NCI-H524 treated with DMSO at 0.1 percent for 48 hours (cell line): ENCODE measurements at places on chromosomes 16 and 17.

- DNase-seq: no peak
Observed at GRCh38 chr17:55612691-55613141, 101.5 kb upstream of the SMIM36 start.

DNA sequence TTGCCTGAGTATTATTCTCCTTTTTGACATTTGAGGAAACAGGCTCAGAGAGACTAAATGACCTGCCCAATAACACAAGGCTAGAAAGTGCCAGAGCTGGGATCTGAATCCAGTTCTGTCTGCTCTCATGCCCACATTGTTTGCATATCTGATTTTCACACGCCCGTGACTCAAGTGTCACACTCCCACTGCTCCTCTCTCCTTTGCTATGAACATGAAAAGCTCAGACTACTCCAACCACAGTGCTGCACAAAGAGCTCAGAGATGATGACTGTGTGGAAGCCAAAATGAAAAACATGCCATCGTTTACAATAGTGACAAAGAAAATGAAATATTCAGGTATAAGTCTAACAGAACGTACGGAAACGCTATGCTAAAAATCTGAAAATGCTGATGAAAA is 107.9 kb downstream of the SMG6 start:
- DNase-seq: no peak

GRCh38 chr17:62911114-62911513 is 54.9 kb upstream of the TANC2 start:
- DNase-seq: no peak

GRCh38 chr16:66899945-66900710 is 18.6 kb downstream of the CDH16 start:
- DNase-seq: peak; percentile 62

GRCh38 chr16:75238132-75238852 is 13.1 kb downstream of the BCAR1 start:
- DNase-seq: no peak

GRCh38 chr17:4715063-4715744 is 4.8 kb downstream of the ARRB2 start:
- no peak for DNase-seq

- DNase-seq: no peak
Observed at GRCh38 chr17:57685499-57686132, 59.5 kb downstream of the CCDC182 start.

DNA sequence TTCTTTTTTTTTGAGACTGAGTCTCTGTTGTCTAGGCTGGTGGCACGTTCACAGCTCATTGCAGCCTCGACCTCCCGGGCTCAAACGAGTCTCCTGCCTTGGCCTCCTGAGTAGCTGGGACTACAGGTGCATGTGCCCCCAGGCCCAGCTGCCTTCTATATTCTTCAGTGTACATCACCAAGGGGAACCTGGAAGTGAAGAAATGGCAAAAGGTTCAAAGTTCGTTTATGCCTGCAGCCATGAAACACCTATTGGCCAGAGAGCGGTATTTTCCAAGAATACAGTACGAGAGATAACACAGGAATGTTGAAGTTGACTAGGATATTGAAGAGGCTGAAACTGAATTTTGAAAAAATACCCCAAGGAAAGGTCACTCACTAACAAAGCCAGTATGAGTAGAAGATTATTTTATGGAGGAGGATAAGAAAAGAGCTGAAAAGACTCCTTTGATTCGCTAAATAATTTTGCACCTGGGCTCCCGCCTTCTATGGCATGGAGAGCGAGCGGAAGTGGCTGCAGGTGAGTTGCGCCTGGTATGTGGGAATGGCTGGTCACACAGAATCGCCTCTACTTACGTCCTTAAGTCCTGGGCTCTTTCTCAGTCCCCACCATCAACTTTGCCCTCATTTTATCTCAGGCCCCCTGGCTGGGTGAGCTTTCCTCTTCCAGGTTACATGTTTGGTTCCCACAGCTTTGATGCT is 9.8 kb downstream of the ST6GALNAC1 start:
- no peak for DNase-seq

DNA sequence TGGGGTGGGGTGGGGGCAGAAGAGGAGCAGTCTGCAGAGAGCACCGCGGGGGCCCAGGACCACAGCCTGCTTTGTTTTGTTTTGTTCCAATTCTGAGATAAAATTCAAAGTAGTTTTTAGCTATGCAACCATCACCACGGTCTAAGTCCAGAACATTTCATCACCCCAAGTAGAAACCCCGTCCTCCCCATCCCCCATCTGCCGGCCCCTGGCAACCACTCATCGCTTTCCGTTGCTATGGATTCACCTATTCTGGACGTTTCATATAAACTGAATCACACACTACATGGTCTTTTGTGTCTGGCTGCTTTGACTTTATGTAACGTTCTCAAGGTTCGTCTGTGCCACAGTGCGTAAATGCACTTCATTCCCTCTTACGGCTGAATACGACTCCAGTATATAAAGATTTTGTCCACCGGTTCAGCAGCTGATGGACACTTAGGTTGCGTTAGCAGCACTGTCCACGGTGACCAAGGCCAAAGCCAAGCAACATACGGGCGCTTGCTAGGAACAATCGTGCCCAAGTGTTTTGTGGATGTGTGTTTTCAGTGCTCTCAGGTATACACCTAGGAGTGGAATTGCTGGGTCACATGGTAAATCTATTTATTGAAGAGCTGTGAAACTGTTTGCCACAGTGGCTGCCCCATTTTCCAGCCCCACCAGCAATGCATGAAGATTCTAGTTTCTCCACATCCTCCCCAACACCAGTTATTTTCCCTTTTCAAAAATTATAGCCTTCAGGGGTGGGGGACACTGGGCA is 27.7 kb upstream of the RASD1 start:
- no peak for DNase-seq

GRCh38 chr16:81790830-81791435 is 11.8 kb downstream of the PLCG2 start:
- no peak for DNase-seq

DNA sequence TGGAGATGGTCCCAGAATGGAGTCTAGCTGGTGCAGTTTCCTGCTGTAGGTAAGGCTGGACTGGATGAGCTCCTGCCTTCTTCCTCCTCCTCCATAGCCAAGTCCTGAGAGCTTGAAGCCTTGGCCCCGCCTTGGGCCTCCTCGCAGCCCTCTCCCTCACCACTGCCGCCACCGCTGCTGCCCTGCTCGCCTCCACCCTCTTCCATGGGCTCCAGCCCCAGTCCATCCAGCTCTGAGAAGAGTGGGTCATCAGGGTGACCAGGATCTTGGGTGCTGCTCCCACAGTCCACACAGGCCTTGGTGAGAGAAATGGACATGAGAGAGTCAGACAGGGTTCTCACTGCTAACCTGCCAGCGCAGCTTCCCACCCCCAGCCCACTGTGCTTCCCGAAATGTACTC is 11.2 kb downstream of the PER1 start:
- DNase-seq: no peak
